ENCODE measurements at places on chromosomes 5 and 9.

DNA sequence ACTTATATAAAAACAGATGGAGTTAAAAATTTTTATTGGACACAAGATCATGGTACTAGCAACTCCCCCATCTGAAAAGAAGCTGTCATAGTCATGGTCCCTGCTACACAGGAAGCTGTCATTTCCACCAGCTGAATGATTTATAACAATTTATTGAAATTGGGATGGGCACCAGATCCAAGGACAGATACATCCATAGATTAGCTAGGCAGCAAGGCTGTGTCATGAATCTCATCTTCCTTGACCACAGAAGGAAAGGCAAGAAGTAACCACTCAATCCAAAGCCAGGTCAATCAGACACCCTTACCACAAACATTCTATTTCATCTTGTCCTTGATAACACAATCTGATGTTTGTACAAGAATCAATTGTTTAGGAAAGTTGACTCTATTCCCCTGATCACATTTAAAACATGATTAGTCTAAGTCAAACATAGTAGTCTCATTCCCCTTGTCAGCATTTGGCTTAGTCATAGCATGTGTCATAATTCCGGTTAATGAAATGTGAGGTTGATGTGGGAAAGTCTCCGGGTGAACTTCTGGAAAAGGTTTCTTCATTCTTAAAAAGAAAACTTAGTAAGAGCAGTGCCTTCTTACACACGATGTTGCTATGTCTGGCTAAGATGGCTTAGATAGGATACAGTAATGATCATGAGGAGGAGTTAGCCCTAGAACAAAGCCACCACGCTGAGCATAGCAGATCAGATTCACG, 462.6 kb upstream of the PAPPA start:
- DNase-seq: no peak

- no peak for DNase-seq
Measured at GRCh38 chr5:172743112-172743959, 27.7 kb downstream of the DUSP1 start.

DNA sequence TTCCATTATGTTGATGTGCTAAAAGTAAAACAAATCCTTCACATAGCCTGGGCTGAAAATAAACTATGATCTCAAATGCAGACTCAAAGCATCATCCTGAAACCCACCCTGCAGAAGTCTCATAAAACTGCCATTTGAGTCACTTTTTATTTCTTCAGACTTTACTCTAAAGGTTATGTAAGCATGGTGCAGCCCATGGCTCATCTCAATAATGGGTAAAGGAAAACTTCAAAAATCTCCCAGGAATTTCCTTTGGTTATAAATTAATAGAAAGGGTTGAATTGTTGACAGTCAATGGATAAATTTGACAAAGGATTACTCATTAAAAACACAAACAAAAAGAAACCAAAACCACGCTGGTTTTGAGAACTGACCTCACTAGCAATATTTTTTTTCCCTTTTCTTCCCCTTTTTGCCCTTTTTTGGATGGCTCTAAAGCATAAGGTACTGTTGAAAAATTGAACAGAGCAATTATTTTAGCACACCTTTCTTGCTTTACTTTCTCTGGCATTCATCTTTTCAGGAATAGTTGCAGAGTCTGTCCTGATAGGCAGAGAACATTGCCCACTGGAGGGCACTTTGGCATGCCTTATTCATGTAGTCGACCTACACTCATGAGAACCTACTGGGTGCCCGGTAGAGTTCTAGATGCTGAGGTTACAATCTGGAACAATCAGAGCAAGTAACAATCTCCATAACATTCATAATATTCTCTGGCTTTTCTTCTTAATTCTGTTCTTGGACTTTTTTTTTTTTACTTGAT, 191.4 kb downstream of the TMEM167A start:
- no peak for DNase-seq

GRCh38 chr5:2553611-2554010, 197.9 kb downstream of the IRX2 start:
- no peak for DNase-seq

DNA sequence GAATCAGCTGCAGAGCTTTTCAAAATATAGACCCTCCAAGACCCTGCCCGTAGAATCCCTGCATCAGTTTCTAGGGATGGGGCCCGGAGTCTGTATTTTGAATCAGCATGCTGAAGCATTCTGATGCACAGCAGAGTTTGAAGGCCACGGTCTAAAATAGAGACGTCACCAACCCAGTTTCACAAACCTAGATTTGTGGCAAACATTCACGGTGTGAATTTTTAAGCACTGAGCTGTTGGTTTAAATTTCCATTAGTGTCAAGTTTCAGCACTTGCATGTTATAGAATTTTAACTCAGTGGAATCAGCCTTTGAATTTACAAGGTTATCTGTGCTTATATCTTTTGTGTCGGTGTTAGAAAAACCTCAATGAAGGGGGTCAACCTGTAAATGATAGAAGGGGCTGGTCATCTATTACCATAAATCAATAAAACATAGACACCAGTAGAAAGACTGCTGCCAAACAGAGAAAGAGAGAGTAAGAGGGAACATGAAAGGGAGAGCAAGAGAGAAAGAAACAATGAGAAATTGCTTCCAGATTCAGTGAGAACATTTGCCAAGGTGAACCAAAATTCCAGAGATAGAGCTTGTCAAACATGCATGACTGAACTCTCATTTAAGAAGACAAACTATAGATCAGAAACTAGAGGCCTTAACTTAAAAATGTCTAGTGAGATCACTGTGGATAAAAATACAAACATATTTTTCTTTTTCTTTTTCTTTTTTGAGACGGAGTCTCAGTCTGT, 414.9 kb downstream of the ZSWIM6 start:
- no peak for DNase-seq

DNA sequence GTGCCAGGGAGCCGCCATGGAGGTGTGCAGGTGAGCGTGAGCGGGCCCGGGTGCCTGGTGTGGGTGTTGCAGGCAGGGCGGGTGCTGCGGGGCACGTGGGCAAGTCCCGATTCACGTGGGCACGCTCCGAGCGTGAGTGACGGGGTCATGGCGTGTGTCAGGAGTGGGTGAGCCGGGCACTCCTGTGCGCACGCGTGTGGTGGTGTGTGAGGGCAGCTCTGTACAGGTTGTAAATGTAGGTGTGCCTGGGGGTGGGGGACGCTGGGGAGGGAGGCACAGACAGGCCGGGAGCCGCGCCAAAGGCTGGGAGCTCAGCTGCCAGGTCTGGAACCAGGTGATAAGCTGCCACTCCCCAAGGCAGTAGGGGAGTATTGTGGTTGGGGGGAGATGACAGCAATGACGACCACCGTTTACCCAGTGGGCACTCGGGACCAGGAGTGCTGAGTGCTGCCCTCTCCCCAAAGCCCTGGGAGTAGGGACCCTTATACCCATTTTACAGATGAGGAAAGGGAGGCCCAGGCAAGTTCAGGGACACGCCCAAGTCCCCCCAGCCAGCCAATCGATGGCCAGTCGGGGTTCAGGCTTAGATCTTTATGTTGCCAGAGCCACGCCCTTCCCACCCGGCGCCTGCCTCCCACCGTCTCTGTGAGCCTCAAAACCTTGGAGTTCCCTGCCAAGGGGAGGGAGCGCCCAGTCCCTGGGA, 9.6 kb downstream of the NCS1 start:
- DNase-seq: no peak

GRCh38 chr5:146007270-146007669, 70.9 kb downstream of the SH3RF2 start:
- no peak for DNase-seq

- no peak for DNase-seq
Measured at GRCh38 chr9:130872912-130873503, 23.6 kb downstream of the QRFP start.

GRCh38 chr9:93189369-93190132, 5.6 kb downstream of the WNK2 start:
- DNase-seq: no peak

DNA sequence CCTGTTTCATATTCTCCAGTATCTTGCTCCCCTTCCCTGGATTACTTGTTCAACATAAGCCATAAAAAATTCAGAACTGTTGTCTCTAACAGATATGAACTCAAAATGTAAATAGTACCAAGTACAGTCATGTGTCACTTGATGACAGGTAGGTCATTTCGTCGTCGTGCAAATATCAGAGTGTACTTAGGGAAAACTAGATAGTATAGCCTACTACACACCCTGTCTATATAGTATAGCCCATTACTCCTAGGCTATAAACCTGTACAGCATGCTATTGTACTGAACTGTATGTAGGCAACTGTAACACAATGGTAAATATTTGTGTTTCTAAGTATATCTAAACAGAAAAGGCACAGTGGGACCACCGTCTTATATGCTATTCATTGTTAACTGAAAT, 39.1 kb downstream of the SMIM15 start:
- DNase-seq: no peak

- DNase-seq: no peak
Measured at GRCh38 chr5:136043551-136043950, 14.8 kb downstream of the TGFBI start.

DNA sequence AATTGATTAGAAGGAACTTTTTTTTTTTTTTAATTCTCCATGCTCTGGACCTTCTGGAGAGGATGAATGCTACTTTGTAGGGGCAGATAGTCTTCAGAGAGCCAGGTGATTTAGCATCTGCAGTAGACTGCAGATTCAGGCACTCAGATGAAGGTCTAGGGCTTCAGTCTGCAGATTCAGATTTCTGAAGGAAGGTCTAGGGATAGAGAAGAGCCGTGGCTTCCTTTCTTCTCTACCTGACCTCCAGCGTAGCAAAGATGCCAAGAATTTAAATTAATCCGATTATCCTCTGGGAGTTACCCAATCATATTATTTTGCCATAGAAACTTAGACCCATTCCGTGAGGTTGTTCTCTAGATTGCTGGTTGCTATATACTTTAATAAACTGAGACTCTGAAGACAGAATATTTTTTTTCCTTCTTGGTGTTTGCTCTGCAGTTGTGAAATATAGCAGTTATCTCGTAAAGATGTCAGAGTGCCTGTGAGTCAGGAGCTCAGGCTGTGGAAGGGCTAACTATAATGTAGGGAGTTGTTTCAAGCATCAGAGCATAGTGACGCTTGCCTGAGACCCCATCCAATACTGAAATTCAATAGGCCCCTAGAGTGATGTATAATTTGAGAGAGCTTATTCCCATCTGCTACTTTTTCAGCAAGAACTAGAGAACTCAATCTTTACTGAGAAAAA, 132.7 kb upstream of the SLC12A2 start:
- no peak for DNase-seq

DNA sequence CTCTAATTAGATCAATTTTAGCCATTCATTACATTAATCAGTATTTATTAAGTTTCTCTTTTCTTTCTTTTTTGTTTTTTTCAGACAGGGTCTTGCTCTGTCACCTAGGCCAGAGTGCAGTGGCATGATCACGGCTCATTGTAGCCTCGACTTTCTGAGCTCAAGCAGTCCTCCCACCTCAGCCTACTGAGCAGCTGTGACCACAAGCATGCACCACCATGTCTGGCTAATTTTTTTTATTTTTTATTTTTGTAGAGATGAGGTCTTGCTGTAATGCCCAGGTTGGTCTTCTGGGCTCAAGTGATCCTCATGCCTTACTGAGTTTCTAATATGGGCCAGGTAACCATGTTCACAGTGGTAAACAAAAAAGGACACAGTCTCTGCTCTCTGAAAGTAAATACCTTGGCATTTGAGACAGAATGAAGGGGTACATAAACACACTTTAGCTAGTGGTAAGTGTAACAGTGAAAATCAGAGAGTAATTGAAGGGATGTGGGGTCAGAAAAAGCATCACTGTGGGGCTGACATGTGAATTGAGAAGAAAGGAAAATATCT, 336.3 kb downstream of the ADGRV1 start:
- DNase-seq: no peak

GRCh38 chr5:151154931-151155774, 2.4 kb downstream of the ANXA6 start:
- DNase-seq: peak; percentile 32

DNA sequence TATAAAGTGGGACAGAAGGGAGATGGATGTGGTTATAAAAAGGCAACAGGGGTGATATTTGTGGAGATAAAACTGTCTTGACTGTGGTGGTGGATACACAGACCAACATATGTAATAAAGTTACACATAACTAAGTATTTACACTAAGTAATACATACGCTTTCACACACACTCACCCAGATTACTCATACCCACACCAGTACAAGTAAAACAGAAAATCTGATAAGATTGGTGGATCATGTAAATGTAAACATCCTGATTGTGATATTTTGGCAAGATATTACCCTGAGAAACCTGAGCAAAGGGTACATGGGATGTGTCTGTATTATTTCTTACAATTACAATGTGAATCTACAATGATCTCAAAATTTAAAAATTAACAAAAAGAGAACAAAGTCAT, 53.3 kb upstream of the SLIT3 start:
- no peak for DNase-seq

GRCh38 chr9:131583337-131583645, 38.0 kb downstream of the PRRT1B start:
- no peak for DNase-seq

DNA sequence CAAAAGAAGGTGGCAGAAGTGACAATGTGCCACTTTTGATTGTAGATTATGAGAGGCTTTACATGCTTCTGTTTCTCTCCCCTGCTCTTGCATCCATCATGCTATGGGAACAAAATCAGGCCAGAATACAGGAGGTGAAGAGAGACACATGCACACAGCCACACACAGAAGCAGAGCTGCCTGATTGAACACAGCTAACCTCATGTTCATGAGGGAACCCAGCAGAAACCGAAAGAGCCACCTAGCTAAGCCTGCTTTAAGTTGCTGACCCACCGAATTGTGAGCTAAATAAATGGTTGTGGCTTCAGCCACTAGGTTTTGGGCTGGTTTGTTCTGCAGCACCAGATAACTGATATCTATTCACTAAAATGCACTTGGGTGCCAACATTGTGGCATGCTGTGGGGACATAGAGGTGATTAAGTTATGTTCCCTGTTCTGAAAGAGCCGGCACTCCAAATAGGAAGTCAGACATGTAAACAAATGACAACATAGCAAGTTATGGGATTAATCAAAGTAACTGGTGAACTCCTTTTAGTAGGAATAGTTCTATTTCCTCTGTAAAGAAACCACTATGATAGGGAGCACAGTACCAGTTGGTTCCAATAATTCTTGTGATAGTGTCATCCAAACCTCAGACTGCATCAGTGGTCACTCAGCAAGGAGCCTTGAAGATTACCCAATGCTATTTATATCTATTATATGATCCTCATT, 93.6 kb upstream of the TNC start:
- no peak for DNase-seq

DNA sequence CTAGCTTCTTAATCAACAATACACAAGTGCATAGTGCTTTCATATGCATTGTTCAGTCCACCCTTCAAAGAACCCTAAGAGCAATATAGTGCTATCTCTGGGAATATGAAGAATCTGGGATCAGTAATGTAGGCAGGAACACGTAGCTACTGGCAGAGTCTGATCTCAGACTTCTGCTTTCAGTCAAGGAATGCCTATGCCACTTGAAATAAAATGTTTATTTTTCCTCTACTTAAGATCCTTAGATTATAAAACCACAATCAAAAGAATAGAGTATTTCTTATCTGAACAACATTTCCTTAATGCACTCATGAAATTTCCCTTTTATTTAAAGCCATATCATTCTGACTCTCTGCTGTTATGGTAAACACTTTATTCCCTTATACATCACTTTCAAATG, 1407.8 kb upstream of the C9orf72 start:
- no peak for DNase-seq

Data from stimulated activated CD4-positive, alpha-beta T cell treated with anti-CD3 and anti-CD28 coated beads, Interleukin-12 subunit alpha, Interleukin-12 subunit beta, amount 100 ng/mL, for 24 hours (primary cell).